ENCODE measurements at places on chromosomes 5 and 9. TPM values are rescaled to one million over a fixed set of nuclear protein-coding genes. Genes with fewer than 3 reads are reported as not detected.

- H3K4me1 ChIP-seq, result no peaks in the 10 kb centered on the region
- H3K27me3 ChIP-seq, result no peaks in the 10 kb centered on the region
- H3K27ac ChIP-seq, result no peak overlapping the region
- no peak overlapping the region for H3K4me3 ChIP-seq
- no peaks in the 10 kb centered on the region for H3K36me3 ChIP-seq
These were observed 1026.8 kb downstream of the CDH18 start for GRCh38 chr5:18961234-18961633.

AFAP1L1 gene
- total RNA-seq, result 4.7 TPM

OLFM1 gene
- total RNA-seq, result 53.4 TPM

- no peak for DNase-seq
- no peak overlapping the region for H3K4me3 ChIP-seq
- no peaks in the 10 kb centered on the region for H3K4me1 ChIP-seq
- no peaks in the 10 kb centered on the region for H3K27me3 ChIP-seq
- peaks cover 46% of the 10 kb centered on the region for H3K36me3 ChIP-seq
These were observed 28.8 kb downstream of the LPCAT1 start for GRCh38 chr5:1494780-1495524.

DNA sequence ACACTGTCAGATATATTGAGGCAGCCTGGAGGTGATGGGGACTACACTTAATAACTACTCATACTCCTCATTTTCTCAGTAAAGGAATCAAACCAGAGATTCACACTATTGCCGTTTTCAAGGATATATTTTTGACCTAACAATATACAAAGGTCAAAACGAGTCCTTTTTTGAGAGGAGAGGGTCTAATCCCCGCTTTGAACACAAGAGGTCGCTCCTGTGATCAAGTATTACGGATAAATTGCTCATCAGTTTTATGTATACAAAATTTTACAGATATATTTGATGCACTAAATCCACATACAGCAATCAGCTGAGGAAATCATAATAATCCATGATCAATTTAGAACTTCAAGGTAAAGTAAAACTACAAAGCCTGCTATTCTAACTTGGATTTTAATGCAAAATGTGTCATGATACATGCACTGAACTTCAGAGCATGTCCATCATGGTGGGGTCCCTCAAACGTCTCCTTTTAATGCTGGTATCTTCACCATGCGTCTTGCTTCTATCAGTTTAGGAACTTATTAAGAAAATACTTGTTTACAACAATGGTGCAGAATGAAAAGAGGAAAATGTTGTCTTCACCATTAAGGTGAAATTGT is 2.5 kb upstream of the ISL1 start:
- no peak overlapping the region for H3K4me3 ChIP-seq
- no peak for DNase-seq

DNA sequence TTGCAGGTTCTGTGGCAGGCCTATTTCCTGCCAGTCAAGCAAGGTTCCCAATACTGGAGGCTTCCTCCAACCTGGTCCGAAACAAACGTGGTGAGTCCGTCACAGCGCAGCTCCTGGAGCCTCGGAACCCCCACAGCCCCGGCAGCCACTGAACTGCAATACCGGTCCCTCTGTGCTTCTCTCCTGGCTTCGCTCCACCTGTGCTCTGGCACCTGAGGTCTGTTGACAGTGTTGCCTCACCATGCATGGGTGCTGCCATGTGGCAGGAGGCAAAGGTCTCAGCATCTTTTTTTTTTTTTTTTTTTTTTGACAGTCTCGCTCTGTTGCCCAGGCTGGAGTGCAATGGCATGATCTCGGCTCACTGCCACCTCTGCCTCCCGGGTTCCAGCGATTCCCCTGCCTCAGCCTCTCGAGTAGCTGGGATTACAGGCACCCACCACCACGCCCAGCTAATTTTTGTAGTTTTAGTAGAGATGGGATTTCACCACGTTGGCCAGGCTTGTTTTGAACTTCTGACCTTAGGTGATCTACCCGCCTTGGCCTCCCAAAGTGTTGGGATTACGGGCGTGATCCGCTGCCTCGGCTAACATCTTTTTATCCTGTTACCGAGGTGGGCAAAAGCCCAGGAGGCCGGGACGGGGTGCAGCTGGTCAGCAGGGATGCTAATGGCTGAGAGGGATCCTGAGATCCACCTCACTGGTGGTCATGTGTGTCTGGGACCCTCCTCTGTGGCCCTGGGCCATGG is 57.1 kb upstream of the RNU6ATAC start:
- no peaks in the 10 kb centered on the region for H3K36me3 ChIP-seq
- DNase-seq, result no peak
- no peaks in the 10 kb centered on the region for H3K4me1 ChIP-seq
- no peak overlapping the region for H3K27ac ChIP-seq

DNA sequence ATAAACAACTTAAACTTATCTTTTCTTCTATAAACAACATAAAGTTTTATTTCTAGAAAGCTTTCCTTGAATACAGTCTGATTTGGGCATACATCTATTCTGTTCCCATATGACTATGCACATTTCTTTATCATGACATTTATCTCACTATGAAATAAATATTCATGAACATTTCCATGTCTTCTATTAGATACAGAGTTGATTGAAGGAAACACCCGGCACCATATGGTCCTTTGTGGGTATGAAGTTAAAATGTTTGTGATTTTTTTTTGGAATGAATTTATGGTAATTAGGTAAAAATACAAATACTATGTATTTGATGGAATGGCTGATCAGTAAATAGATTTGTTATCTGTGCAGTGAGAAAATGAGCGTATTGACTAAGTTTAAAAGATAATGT is 1209.8 kb upstream of the ACO1 start:
- DNase-seq, result no peak
- no peak overlapping the region for H3K4me3 ChIP-seq
- H3K27me3 ChIP-seq, result no peaks in the 10 kb centered on the region
- H3K27ac ChIP-seq, result no peak overlapping the region

GRCh38 chr5:122429545-122430318 is 117.7 kb downstream of the SNCAIP start:
- H3K27ac ChIP-seq, result peak overlapping the region; percentile 49
- H3K4me3 ChIP-seq, result no peak overlapping the region
- no peaks in the 10 kb centered on the region for H3K36me3 ChIP-seq
- DNase-seq, result no peak
- H3K27me3 ChIP-seq, result no peaks in the 10 kb centered on the region

DNA sequence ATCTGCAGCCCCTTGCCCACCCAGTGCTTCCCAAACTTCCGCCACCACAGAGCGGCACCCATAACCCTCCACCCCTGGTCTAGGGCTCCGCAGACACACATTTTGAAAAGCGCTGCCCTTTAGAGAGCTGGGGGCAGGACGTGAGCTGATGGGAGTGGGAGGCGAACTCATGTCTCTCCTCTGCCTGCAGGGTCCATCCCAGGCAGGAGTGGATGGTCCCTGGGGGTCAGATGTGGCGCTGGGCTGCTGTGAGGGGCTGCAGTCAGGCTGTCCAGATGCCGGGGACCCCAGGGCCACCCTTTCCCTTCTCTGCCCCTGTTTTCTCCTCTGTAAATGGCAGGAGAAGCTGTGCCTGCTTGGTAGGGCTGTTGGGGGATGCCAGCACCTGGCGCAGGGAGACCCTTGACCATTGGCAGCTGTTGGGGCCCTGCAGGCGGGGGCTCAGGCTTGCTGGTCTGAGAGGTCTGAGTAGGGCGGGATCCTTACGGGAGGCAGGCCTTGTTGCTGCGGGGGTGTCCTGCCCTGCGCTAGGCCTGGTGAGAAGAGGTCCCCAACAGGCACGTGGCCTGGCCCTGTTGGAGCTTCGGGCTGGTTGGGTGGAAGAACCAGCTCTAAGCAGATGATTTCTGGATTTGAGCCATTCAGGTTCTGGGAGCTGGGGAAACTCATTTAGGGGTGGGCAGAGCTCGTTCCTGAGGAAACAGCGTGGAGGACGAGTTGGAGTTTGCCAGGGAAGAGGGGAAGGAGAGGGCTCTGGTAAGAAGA is 10.3 kb upstream of the RNU6ATAC start:
- no peaks in the 10 kb centered on the region for H3K4me1 ChIP-seq
- no peaks in the 10 kb centered on the region for H3K36me3 ChIP-seq
- no peak overlapping the region for H3K4me3 ChIP-seq
- no peak for DNase-seq
- no peaks in the 10 kb centered on the region for H3K27me3 ChIP-seq

DNA sequence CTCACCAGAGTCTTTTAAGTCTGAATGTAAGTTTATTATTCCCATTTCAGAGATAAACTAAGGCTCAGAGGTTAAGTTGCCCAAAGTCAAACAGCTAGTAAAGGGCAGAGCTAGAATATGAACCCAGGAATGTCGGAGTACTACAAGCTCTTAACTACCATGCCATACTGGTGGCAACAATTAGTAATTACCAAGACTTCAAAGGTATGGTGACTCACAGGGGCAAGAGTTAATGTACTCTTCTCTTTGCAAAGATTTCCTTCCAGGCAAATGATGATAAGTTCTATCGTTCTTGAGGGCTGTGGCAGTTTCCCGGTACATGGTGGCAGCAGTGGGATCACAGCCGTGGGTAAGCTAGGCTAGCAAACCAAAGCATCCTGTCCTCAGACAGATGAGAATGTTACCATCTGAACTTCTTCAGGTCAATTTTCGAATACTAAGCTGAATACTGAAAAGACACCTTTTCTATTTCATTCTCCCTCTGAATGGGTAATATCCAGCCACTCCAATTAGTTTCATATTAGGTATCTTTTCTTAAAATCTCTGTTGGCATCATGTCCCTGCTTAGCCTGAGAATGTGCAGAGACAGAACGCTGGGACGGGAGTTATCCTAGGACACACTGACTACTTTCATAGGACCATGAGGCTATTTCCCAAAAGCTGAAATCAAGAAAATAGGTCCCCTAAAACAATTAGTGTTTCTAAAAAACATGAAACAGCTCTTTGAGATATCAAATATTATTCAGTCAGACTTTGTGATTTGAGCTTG is 117.0 kb upstream of the NR5A1 start:
- DNase-seq, result no peak
- no peaks in the 10 kb centered on the region for H3K27me3 ChIP-seq
- no peaks in the 10 kb centered on the region for H3K36me3 ChIP-seq
- no peak overlapping the region for H3K4me3 ChIP-seq
- no peak overlapping the region for H3K27ac ChIP-seq
- no peaks in the 10 kb centered on the region for H3K4me1 ChIP-seq

IFNA13 gene
- total RNA-seq, result not detected

FOXD1 gene
- 0.73 TPM for total RNA-seq

DNA sequence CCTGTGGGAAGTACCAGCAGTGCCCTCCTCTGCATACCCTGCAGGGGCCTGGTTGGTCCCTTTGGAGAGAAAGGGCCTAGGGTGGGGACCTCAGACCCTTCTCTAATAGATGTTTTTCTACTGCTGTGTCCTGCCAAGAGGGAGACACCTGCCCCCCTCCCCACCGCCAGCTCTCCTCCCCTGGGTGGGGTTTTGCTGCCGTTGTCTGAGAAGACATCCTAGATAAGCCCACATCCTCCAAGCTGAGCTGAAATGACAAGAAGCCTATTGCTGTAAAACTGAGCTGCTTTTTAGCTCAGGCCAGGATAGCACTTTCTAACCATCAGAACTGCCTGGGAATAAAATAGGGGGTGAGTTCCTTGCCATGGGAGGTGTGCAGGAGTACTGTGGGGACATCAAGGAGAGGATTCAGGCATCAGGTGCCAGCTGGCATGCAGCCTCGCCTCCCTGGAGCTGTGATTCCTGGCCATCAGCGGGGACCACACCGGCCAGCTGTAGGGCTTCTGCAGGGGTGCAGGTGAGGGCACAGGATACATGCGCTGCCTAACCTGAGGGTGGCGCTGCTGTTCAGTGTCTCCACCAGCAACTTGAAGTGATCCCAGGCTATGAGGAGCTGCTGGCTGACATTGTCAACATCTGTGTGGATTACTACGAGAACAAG is 37.9 kb downstream of the CYFIP2 start:
- H3K27ac ChIP-seq, result no peak overlapping the region
- H3K27me3 ChIP-seq, result no peaks in the 10 kb centered on the region

DNA sequence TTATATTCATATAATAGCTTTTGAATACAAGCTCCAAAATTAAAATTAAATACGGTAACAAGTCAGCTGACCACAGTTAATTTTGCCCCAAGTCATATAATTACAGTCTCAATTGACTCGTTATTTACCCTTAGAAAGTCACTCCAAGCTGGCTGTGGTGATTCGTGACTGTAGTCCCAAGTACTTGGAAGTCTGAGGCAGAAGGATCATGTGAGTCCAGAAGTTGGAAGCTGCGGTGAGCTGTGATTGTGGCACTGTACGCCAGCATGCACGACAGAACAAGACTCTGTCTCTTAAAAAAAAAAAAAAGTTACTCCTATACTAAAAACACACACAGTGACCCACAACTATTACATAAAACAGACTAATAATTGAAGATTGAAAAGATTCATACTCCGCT is 31.6 kb upstream of the DTWD2 start:
- no peaks in the 10 kb centered on the region for H3K36me3 ChIP-seq
- no peak overlapping the region for H3K27ac ChIP-seq
- H3K4me3 ChIP-seq, result no peak overlapping the region
- no peaks in the 10 kb centered on the region for H3K27me3 ChIP-seq

- H3K27ac ChIP-seq, result no peak overlapping the region
- H3K36me3 ChIP-seq, result no peaks in the 10 kb centered on the region
- no peaks in the 10 kb centered on the region for H3K27me3 ChIP-seq
- H3K4me1 ChIP-seq, result no peaks in the 10 kb centered on the region
These were observed 2209.2 kb downstream of the MAT2B start for GRCh38 chr5:165714598-165714997.

PPP2CA gene
- total RNA-seq, result 205 TPM

DNA sequence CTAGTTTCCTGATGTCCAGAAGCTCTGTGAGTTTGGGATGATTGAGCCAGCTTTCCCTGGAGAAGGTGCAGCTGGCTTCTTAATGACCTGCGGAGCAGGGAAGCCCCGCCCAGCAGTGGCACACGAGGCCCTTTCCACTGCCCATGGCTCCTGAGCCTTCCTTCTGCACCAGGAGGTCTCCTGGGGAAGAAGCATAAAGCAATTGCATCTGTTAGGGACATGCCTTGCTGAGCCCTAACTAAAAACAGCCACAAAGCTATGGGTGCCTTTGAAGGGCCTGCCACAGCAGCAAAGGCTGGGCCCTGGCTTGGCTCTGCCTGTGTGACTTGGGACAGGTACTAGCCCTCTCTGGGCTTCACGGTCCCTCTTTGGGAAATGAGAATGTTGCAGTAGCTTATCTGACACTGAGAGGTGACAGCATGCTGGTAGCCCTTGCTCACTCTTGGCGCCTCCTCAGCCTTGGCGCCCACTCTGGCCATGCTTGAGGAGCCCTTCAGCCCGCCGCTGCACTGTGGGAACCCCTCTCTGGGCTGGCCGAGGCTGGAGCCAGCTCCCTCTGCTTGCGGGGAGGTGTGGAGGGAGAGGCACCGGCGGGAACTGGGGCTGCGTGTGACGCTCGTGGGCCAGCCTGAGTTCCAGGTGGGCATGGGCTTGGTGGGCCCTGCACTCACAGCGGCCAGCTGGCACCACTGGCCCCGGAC is 218.4 kb downstream of the FSTL4 start:
- H3K4me1 ChIP-seq, result peaks cover 5% of the 10 kb centered on the region
- H3K36me3 ChIP-seq, result no peaks in the 10 kb centered on the region
- H3K27me3 ChIP-seq, result no peaks in the 10 kb centered on the region
- H3K4me3 ChIP-seq, result no peak overlapping the region
- H3K27ac ChIP-seq, result no peak overlapping the region

SPATA6L gene
- total RNA-seq, result 0.55 TPM
